ENCODE measurements at places on chromosomes 4 and X.

DNA sequence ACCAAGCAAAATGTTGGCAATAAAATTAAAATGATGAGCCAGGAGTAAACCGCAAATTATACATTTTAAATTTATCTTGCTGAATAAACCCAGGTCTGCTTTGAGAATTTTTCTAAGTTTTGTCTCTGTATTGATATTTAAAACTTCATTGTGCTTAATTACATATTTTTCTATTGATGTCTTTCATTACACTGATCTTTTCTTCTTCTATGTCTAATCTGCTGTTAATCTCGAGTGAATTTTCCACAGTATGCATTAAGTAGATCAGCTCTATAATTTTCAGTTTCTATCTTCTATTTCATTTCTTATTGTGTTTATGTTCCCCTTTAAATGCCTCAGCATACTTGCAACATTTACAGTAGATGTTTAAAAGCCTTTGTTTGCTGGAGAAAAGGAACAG lies 918.7 kb downstream of the FAT4 start:
- H3K27me3 ChIP-seq = no peaks in the 10 kb centered on the region

DNA sequence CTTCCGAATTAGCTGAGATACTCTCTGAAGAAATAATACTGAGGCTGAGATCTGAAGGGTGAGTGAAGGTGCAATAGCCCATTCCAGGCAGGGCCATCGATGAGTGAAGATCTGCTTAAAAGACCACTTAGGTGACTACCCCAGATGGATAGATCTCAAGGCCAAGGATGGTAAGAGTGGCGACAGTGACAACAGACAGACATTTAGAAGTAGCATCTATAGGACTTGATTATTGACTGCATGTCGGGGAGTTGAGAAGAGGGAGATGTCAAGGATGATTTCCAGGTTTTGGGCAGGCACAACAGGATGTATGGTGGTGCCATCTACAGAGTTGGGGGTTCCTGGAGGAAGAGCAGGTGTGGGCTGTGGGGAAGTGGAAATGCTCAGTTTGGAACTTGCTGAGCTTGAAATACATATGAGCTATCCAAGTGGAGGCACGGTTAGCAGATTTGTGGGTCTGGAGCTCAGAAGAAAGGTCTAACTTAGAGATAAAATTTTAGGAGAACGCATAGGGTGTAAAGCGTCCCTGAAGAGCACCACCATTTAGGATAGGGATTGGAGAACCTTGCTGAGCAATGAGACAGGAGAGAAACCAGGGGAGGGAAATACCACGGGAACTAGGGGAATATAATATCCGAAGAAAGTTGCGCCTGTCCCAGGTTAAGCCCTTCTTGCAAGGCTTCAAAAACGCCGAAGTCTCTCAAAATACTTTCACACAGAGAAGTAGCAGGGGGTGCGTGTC lies 688 bp downstream of the UFSP2 start:
- no peaks in the 10 kb centered on the region for H3K27me3 ChIP-seq
- peak; percentile 14 for DNase-seq
- no peak overlapping the region for H3K27ac ChIP-seq
- H3K4me3 ChIP-seq = peak overlapping the region; percentile 83

- H3K36me3 ChIP-seq = no peaks in the 10 kb centered on the region
- no peaks in the 10 kb centered on the region for H3K4me1 ChIP-seq
- H3K27me3 ChIP-seq = no peaks in the 10 kb centered on the region
- DNase-seq = no peak
These were observed 19.5 kb downstream of the TMPRSS11E start for GRCh38 chr4:68466751-68467150.

- no peak for DNase-seq
- no peak overlapping the region for H3K4me3 ChIP-seq
- H3K4me1 ChIP-seq = no peaks in the 10 kb centered on the region
- no peaks in the 10 kb centered on the region for H3K36me3 ChIP-seq
- no peak overlapping the region for H3K27ac ChIP-seq
These were observed 5.6 kb upstream of the TBL1X start for GRCh38 chrX:9459186-9459748.

Data from mesendoderm (in vitro differentiated cells).